ENCODE measurements at places on chromosomes 12 and 14.

DNA sequence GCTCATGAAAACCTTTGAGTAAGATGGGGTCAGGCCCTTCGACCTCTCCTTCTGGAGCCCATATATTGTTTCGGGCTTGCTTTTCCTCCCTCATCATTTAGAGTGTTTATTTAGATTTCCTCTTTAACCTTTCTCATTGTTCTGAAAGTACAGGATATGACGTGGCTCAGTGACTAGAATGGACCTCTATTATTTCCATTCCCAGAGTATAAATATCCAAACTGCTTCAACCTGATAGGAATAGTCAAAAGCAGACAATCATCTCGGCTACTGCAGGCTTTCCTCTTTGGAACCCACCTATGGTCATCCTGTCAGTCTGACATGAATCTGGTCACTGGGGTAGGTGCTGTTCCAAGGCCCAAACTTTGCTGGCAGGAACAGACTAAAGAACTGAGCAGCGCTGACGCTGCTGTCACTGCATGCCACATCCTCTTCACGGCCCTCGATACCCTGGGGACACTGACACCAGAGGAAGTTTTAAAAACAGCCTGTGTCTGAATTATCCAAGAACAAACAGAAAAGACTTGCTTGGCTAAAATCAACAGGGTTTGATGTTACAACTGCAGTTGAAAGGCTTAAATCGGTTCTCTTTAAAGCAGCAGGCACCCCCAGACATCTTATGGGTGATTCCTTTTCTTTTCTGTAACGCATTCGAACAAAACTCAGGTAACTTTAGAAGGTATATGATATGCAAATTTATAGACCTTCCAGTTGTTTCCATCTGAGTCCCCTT is 5.0 kb upstream of the DDX47 start:
- DNase-seq, result no peak

GRCh38 chr12:2877047-2877952 is at the start of the genes FOXM1 and RHNO1:
FOXM1 (minus strand) TSS chr12:2877174; CDS start chr12:2874478, 2,696 bp downstream.
RHNO1 (plus strand) TSS chr12:2877223; CDS start chr12:2885367, 8,144 bp downstream.
- DNase-seq, result peak; percentile 86

DNA sequence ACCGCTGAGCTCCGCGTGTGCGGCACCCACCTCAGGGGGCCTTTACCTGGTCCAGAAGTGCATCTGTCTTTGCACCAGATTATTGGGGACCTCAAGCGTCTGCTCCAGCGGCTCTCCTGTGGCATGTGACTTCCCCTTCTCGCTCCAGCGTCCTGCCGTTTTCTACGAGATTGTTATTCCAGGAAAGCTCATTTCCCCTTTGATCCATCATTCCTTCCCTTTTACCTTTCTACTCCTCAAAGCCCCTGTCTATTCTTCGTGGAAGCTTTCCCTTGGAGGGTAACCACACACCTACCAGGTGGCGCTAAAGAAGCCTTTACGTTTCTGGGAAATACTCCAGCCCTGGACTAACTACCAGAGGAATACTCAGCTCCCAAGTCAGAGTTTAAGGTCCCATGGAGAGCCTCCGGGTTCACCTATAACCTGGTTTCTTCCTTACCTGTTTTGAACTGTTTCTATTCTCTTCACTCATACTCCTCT is 1.5 kb downstream of the FKBP4 start:
- DNase-seq, result no peak

DNA sequence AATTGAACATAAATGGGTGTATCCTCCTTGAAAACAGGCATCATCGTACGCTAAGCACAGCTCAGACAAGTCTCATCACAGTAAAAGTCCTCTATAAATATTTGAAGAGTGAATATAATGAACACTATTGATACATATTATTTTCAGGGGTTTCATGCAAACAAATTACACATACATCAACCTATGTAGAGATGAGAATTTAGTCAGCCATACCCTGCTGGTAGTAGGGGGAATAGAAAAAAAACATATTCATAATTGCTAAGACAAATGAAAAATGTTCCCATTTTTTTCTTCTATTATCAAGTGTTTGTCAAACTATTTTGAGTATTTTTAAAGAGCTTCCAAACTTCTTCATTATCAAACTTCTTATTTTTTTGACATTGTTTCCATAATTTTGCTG is 205.6 kb upstream of the SOX5 start:
- DNase-seq, result no peak

DNA sequence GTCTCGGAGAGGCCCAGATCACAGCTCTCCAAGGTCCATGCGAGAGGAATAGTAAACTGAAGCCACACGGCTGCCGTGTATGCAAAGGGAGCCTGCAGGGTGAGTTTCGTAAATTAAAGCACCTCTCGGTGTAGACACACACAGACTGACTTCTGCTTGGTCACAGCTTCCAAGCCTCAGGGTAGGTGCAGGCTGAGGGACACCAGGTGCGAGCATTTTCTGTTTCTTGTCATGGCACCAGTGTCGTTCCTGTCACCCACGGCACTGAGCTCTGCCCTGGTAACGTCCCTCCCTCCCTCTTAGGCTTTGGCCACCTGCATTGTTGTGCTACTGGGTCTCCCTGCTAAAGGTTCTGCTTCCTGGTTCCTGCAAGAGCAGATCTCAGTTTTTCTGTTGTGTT is 76.2 kb upstream of the DYNC1H1 start:
- DNase-seq, result no peak

DNA sequence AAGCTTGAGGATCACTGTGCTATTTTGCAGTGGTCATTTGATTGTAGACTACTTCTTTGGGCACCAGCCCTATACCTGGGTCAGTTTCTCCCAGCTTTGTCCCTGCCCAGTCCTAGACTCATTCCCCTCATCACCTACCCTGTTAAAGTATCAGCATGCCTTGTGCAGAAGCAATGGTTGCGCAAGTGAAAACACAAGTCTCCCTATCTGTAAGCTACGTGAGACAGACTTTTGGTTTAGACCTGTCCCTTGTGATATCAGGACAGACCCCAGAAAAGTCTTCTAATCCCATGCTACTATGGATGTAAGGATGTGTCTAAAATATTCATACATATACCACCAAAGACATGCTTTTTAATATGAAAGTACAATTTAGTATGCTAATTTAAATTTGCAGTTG is 88.8 kb upstream of the ATP2B1 start:
- DNase-seq, result no peak

DNA sequence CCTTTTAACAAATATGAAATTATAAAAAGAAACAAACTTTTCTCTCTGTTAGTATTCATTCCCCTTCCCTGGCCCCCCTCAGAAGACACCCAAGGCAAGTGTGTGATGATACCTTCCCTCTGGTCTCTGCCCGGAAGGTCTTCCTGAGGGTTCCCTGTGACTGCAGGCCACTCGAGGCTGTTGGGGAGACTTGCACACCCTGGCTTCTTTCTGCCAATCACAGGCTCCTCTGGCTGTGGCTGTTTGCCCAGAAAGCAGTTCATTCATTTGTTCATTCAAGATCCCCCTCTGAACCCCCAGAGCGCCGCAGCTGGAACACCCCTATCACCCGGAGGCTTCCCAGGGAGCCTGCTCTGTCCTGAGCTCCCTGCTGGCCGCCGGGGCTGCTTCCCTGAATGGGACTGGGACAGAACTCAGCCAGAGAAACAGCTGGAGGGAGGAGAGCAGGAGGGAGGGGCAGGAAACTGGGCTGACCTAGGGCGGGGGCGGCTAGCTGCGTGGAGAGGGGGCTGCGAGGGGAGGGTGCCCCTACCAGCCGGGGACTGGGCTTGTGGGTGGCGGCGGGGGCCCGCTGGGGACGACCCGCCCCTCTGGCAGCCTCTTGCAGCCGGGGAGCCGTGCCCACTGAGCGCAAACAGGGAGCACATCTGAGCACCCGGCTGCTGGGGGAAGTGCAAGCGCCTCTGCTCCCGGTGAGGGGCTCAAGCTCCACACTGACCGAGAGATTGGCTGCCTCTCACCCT is at the start of gene CMKLR1:
TSS of gene CMKLR1 (minus strand) at position 397 of the 743 bp plus-strand sequence. CDS start 45,720 bp downstream, outside the sequence.
- DNase-seq, result no peak

DNA sequence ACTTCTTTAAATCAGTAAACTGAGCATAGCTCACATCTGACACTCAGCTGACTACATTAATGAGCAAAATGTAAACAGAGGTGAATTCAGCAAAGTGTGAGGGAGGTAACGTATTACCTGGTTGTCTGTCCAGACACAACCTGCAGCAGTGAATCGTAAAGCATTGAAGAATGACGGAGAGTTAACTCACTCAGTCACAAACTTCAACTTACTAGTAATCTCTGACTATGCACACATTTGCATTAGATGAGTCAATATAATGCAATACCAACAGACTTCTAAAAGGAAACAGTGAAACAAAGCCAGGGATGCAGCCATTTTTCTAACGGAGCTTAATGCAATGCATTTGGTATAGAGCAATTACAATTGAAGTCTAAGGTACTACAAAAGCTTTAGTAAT is 40.0 kb downstream of the STX2 start:
- no peak for DNase-seq

DNA sequence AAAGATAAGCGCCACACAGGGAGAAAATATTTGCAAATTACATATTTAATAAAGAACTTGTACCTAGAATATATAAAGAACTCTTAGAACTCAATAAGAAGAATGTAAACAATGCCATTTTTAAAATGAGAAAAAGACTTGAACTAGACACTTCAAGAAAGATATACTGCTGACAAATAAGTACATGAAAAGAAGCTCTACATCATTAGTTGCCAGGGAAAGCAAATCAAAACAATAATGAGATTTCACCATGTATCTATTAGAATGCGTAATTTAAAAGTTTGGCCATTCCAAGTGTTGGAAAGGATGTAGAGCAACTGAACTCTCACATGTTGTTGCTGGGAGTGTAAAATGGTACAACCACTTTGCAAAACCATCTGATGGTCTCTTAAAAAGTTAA is 6.9 kb upstream of the CLEC4E start:
- no peak for DNase-seq

- no peak for DNase-seq
Measured at GRCh38 chr12:89721291-89721987, 12.8 kb upstream of the ATP2B1 start.

- no peak for DNase-seq
Measured at GRCh38 chr12:55746913-55747231, 4.0 kb downstream of the GDF11 start.

DNA sequence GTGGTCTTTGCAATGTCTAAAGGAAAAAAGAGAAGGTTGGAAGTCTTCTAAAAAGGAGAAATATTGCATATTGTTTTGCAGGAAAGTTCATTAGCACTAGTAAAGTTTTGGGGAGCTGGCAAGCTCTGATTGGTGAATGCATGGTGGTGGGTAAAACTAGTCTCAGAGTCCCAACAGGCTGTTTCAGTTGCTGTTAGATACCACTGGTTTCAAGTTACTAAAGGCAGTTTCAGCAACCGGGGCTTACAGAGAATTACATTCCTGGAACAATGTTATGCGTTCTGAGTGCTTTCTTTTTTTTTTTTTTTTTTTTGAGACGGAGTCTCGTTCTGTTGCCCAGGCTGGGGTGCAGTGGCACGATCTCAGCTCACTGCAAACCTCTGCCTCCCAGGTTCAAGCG is 208.2 kb downstream of the EPS8 start:
- no peak for DNase-seq

- DNase-seq, result no peak
Measured at GRCh38 chr14:59656473-59656872, 79.9 kb upstream of the CCDC175 start.

DNA sequence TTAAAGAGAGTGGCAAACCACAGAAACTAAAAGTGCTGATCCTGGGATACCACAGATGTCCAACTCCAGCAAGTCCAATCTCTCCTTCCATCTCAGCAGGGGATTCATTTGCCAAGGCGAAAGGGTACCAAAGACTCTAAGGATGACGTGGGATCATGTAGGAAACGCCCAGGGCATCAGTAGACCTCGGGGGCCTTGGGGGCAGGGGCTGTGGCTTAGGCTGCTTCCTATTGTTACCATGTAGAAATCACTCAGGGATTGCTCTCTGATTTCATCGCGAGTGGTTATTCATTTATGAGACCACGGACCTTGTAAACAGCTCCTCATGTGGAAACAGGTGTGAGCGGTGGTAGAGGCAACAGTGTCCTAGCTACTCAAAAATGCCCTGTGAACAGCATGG is 149.3 kb upstream of the FKBP4 start:
- DNase-seq, result no peak

GRCh38 chr14:57870686-57871457 is 5.0 kb upstream of the SLC35F4 start:
- DNase-seq, result no peak

DNA sequence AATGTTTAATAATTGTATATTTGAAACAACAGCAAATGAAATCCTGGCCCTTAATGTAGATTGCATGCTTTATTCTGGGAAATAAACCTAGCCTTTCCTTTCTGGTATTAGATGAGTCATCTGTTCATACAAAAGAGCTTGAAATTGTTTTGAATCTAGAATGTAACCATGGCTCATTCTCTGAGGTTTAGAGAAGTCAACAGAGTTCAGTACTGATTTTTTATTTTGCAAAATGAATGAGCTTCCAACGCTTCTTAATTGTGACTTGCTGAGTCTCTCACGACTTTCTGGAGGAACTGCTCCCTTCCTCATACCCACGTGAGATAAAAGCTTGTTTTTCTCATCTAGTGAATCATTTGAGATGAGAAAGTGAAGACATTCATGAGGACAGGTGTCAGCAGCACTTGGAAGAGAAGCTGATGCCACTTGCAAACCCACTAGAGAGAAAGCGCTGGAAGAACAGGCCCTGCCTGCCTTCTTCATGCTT is 509.6 kb downstream of the VRK1 start:
- DNase-seq, result no peak

DNA sequence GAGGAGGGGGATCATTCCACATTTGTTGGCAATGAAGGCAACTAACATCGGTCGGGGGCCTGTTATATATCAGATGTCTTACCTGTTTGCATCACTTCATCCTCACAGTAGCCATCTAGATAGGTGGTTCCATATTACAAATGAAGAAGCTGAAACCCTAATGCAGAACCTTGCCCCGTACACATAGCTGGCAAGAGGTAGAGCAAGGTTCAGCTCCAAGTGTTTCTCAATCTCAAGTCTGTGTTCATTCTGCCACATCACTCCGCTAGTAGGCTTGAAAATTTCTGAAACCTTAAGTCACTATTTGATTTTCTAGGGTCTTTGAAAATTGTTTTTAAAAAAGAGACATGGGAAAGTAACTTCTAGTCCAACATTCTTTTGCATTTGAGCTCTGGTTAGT is 17.0 kb downstream of the AVPR1A start:
- DNase-seq, result no peak

DNA sequence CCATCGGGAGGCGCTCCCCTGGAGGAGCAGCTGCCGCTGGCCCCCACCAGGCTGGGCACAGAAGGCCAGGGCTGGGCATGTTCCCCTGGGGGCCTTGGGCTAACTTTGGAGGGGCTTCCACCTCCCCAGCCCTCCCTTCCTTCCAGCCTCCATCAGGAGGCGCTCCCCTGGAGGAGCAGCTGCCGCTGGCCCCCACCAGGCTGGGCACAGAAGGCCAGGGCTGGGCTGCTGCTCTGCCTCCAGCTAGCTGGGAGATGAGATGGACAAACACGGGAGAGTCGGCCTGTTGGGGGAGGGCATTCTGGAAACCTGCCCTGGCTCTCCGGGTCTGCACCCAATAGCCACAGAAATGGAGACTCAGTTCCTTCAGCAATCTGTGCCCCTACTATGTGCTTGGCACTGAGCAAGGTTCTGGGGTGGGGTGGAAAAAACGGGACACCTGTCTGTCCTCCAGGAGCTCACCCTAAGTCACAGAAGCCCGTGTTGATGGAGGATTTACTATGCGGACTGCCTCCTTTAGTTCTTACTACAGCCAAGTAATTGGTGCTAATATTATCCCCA is 39.0 kb upstream of the CORO1C start:
- no peak for DNase-seq

Data from NCI-H226 (cell line).